ENCODE measurements at places on chromosomes 13 and 19.
A peak's percentile ranks its signal among the peaks of the same experiment; 100 is the strongest.

DNA sequence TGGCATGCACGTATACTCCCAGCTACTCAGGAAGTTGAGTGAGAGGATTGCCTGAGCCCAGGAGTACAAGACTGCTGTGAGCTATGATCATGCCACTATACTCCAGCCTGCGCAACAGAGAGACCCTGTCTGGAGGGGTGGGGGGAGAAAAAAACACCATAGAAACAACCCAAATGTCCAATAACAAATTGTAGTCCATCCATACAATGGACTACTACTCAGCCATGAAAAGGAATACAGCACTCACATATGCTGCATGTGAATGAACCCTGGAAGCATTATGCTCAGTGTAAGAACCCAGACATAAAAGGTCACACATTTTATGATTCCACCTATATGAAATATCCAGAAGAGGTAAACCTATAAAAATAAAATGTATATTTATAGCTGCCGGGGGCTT is 42.3 kb downstream of the CD320 start:
- DNase-seq: peak; percentile 8

GRCh38 chr19:42092350-42092749 is 16.4 kb downstream of the ZNF574 start:
- no peak for DNase-seq

DNA sequence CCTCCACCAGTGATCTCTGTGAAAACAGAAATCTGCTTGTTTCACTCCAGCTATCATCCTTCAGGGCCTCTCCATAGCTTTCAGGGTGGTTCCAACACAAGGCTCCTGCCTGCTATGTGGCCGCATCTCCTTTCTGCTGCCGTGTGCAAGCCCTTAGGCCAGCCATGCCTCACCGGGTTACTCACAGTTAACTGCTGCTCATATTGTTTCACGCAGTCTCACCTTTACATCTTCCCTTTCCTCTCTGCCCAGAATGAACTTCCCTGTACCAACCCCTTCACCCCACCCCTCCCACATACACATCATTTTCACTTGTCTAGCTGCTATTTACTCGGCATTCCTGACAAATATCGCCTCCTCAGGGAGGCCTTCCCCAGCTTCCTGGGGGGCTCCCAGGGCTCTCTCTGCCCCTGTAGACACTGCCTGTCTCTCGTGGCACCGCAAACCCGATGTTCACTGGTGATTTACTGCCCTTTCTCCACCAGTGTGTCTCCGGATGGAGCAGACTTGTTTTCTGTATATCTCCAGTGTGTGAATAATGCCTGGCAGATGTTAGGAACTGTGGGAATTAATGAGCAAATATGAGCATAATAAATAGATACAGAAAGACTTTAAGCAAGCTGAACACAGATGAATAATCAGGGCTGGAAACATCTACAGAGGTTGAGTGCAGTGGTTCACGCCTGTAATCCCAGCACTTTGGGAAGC is 39.3 kb upstream of the GPR183 start:
- DNase-seq: no peak

DNA sequence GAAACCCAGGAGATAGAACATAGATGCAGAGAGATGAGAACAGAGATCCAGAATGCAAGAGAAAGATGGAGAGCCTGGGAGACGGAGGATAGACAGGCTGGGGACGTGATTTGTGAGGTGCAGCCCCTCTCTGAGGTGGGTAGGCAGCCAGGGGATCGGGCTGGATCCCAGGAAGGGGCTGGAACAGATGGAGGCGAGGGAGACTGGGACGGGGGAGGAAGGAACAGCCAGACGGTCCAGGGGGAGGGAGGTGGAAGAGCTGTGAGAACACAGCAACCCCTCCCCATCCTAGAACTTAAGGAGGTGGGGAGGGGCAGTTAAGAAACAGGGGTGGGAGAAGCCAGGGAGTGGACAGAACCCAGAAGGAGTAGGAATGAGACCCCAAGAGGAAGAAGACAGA is 3.1 kb downstream of the SLC17A7 start:
- peak; percentile 93 for DNase-seq

DNA sequence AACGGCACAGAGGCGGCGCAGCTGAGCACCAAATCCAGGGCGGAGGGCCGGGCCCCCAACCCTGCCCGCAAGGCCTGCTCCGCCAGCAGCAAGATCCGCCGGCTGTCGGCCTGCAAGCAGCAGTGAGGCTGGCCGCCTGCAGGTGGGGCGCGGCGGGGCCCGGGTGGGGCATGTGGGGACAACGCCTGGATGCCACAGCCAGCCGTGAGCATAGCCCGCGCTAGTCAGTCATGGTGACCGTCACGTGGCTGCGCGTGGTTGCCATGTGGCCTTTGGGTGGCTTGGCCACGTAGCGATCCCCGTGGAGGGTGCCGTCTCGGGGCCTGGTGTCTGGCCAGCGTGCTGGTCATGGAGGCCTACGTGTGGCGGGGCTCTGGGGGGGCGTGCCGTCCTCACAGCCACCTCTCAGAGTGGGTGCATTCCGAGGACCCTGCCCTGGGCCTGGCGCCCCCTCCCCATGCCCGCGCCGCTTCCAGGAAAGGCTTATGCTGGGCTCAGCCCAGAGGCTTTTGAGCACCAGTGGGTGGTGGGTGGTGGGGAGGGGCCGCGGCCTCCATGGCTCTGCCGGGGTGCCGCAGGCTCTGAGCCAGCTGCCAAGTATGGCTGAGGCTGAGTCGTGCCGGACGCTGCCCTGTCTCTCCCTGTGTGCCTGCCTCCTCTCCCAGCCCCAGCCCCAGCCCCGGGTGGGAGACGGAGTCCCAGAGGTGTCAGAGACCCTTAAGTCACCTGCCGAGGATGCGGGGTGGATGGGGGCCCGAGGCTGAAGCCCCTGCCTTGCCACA is 11.1 kb downstream of the CBARP start:
- DNase-seq: no peak

GRCh38 chr13:110062777-110063442 is 244.0 kb downstream of the COL4A1 start:
- no peak for DNase-seq

GRCh38 chr13:110509971-110510786 is 51.3 kb downstream of the RAB20 start:
- DNase-seq: no peak

DNA sequence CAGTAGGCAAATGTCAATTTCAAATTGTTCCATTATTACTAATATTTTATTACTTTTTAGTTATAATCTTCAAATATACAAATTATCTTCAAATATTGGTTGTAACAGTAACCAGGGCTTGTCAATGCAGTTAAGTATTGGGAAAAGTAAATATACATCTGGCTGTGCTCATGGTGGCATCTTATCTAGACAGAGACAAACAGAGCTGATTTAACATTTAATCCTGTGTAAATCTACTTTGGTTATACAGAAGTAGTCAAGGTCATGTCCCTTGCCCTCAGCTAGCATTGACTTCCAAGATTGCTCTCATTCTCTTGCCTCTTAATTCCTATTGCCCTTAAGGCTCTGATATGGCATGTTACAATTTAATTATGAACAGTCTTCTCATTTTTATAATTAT is 98.4 kb upstream of the KLHL1 start:
- DNase-seq: no peak

DNA sequence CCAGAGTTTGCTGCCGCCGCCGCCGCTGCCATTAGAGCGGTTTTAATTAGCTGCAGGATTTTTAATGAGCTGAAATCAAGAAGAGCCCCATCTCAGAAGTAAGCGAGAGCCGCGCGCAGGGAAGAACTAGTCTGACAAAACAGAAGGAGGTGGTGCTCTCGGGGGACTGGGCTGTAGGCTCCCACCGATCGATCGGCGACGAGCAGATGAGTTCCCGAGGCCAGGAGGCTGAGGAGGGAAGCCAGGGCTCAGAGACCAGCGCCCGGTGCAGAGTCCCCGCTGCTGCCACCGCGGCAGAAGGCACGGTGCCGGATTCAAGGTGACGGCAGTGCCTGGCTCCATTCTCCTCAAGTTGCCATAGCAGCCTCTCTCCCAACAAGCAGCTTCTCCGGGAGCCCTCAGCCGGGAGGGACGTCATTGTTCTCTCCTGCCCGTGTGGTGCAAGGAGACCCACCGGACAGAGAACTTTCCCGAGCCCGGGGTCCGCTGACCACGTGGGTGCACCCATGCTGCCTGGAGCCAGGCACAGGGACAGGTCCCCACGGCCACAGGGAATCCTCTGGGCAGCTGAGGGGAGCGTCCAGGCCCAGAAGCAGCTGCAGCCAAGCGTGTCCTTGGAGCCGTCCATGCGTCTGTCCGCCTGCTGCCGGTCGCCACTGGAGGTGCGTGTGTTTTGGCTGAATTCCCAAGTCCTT is 62.9 kb downstream of the CHST8 start:
- no peak for DNase-seq

GRCh38 chr19:676007-676338 is 219 bp upstream of the FSTL3 start:
- no peak for DNase-seq

DNA sequence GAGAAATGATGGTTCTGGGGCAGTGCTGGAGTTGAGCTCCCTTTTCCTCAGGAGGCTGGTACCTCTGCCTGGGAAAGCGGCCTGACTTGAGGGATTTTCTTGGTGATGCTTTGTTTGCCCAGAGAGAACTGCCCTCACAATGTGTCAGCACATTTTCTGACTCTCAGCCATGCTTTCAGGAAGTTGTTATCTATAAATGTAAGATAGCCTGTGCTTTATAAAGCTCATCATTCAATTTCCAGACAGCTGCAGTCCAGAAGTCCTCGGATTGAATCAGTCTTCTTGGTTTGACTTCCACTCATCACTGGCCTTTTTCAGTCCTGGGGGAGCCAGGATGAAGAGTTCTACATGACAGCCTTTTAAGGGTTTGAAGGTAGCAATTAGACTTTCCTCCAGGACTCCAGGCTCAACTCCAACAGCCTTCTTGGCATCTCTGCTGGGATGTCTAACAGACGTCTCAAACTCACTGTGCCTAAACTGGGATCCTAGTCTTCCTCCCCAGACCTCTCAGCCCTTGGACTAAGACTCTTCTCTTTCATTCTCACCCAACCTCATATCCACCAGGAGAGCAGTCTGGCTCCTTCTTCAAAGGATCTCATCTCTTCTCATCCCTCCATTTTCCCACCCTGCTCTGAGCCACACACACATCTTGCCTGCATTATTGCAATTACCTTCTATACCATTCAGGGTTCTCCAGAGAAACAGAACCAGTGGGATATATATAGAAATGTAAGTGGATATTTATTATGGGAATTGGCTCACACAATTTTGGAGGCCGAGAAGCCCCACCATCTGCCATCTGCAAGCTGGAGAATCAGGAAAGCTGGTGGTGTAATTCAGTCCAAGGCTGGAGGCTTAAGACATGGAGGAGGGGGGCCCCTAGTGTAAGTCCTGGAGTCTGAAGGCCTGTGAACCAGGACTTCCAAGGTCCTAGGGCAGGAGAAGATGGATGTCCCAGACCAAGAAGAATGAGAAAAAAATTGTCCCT is 13.1 kb downstream of the ERICH6B start:
- DNase-seq: no peak

GRCh38 chr13:69092615-69093322 is 1014.9 kb upstream of the ATXN8OS start:
- no peak for DNase-seq

GRCh38 chr13:96034662-96035061 is 18.5 kb downstream of the UGGT2 start:
- DNase-seq: no peak

DNA sequence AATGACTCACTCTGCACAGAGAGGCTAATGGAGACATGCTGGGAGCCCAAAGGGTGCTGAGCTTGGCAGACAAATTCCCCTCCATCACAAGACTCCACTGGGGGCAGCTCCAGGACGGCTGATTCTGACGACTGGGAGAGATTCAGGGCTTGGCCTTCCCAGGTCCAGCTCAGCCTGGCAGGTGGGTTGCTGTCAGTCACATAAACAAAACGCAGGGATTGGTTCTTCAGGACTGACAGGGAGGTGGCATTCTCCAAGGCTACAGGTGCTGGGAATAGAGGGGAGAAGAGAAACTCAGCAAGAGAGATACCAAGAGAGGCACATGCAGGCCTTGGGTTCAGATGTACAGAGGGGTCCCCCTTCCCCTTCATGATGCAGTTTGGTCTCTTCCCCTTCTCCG is 10.7 kb upstream of the ZNF175 start:
- DNase-seq: no peak

DNA sequence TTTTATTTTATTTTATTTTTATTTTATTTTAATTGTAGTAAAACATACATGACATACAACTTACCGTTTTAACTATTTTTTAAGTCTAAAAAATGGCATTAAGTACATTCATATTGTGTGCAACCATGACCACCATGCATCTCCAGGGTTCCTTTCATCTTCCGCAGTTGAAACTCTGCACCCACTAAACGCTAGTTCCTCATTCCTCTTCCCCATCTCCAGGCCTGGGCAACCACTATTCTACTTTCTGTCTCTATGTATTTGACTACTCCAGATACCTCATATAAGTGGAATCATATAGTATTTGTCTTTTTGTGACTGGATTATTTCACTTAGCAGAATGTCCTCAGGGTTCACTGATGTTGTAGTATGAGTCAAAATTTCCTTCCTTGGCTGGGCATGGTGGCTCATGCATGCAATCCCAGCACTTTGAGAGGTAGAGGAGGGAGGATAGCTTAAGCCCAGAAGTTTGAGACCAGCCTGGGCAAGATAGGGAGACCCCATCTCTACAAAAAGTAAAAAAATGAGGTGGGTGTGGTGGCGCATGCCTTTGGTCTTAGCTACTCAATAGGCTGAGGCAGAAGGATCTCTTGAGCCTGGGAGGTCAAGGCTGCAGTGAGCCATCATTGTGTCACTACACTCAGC is 55.7 kb upstream of the ZNF507 start:
- DNase-seq: no peak

GRCh38 chr13:42786715-42787114 is 5.3 kb downstream of the FAM216B start:
- no peak for DNase-seq

GRCh38 chr13:46359714-46360113 is 27.3 kb downstream of the RUBCNL start:
- no peak for DNase-seq

DNA sequence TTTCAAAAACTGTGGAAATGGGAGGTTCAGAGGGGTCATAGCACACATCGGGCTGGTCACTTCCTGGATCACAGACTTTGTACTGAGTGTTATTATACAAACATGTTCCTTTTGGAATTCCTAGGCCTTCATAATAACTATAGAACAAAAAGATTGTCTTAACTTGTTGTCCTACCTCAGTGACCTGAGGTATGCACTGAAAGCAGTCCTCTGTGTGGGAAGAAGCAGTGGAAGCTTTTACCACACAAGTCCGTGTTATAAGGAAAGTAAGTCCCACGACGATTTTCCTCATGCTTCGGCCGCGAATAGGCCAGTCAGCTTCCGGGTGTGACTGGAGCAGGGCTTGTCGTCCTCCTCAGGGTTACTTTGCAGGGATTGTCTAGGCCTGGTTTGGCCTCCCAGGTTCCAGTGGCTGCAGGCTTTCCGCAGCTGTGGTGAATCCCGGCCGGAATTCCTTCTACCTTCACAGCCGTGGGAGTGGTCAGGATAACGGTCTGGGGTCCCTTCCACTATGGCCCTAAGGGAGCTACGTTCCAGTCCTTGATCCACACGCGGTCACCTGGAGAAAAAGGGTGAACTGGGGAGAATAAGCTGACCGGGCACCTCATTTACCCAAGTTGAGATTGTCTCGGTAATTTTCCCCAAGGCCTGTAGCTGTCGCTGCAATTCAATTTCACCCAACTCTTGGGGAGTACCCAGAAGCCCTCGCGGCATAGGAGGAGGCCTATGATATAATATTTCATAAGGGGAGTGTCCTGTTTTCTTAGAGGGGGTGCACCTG is 16.0 kb downstream of the NAPSA start:
- DNase-seq: peak; percentile 36
